Fibroblast of the conjunctiva (primary cell): ENCODE measurements at places on chromosomes 12 and 14.

GRCh38 chr12:22268973-22269372, 65.5 kb downstream of the ST8SIA1 start:
- no peak for DNase-seq

GRCh38 chr14:94395282-94395887, 7.0 kb upstream of the SERPINA1 start:
- DNase-seq, result no peak

- no peak for DNase-seq
These were observed 158.2 kb upstream of the C14orf180 start for GRCh38 chr14:104421401-104421821.

- no peak for DNase-seq
These were observed 3.0 kb downstream of the SETD1B start for GRCh38 chr12:121806546-121807423.

GRCh38 chr12:53710091-53710490, 17.2 kb downstream of the CALCOCO1 start:
- DNase-seq, result no peak
